Nucleus accumbens (tissue), 56 donors: ENCODE measurements at places on chromosomes 7 and 10.

GRCh38 chr10:49270565-49270964 is 28.4 kb upstream of the C10orf71 start:
- DNase-seq: no peak

GRCh38 chr7:111324228-111324627 is 233.3 kb downstream of the LRRN3 start:
- no peak for DNase-seq

DNA sequence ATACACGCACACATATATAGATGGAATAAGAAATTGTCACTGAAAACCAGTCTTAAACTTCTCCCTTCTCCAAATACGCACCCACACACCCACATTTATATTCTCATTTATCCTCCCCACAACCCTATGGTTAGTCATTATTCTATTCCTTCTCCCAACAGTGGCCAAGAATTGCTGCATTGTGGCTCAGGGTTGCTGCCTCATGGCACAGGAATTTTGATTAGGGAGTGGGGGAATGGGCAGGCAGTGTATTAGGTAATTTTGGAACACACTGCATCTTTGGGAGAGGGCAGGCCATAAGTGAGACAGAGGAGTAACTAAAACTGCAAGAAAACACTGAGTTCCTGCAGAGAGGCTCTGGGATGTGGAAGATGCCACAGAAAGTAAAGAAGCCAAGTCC is 35.7 kb downstream of the NAPEPLD start:
- no peak for DNase-seq

DNA sequence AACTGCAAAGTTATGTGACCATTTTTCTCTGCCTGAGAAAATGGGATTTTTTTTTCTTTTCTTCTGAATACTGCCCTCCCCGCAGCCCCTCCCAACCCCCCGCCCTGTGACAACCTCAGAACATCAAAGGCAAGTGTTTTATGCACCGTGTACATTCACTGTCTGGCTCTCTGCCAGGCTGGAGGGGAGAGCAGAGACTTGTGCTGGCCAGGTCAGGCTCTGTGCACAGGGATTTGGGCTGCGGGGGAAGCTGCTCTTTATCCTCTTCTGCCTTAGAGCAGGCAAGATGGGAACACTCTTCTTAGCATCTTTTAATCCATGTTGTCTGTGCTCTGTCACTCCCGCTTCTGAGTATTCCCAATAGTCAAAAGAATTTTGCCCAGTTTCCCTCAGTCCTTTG is 195.1 kb downstream of the CCSER2 start:
- no peak for DNase-seq

GRCh38 chr10:30454744-30455510 is 20.9 kb downstream of the MAP3K8 start:
- DNase-seq: no peak

- DNase-seq: no peak
These were observed 74.8 kb upstream of the HDAC9 start for GRCh38 chr7:18420748-18421147.

DNA sequence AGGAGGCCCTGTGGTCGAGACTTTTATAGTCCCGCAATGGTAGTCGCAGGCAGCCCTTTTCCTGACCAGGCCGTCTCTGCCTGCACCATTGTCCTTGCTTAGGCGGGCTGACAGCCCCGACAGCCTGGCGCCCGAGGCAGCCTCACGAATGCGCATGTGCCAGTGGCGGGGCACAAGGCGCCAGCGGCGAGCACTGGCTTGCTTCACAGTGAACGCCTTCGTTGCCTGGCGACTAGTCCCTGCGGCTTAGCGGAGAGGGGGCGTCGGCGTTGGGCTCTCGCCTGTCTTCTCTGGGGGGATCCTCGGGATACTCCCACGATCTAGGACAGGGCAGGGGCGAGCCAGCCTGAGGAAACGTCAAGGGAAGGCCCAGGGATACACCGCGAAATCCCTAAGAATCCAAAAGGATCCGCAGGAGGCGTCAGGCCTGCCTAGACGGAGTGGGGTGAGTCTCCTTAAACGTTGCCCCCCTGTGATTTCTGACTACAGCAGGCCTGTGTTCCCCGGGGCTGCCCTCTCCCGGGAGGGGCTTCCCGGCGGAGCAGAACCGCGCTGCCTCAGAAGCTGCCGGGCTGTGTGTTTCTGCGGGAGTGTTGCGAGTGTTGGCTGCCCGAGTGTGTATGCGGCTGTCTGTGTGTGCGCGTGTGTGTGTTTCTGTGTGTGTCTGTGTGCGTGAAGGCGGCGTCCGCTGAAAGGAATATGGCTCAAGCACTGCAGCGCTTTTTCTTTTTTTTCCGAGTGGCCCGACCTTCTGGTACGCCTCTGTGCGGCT is 20.5 kb upstream of the ZNF273 start:
- peak; percentile 77 for DNase-seq
